ENCODE measurements at places on chromosomes 6 and 20.

DNA sequence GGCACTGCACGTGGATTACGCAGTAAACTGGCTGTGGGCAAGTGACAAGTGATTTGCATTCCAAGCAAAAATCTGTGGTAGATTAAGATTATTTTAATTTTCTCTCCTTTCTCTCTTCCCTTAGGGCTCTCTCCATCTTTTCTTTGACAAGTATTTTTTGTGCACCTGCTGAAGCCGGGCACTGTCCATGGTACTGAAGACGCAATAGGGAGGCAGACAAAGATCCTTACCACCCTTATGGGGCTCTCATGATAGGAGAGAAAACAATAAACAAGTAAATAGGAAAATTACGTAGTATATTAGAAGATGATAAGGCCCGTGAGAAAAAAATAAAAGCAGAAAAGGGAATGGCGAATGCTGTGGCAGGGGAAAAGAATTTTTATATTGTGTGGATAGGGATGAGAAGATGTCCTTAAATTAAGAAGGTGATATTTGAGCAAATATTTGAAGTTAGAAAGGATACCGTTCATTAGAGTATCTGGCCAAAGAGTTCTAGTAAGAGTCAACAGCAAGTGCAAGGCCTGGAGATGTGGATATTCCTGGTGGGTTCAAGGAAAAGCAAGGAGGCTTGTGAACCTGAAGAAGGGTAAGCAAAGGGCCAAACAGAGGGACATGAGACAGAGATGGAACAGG, 146.0 kb downstream of the LAMP5 start:
- DNase-seq = no peak

DNA sequence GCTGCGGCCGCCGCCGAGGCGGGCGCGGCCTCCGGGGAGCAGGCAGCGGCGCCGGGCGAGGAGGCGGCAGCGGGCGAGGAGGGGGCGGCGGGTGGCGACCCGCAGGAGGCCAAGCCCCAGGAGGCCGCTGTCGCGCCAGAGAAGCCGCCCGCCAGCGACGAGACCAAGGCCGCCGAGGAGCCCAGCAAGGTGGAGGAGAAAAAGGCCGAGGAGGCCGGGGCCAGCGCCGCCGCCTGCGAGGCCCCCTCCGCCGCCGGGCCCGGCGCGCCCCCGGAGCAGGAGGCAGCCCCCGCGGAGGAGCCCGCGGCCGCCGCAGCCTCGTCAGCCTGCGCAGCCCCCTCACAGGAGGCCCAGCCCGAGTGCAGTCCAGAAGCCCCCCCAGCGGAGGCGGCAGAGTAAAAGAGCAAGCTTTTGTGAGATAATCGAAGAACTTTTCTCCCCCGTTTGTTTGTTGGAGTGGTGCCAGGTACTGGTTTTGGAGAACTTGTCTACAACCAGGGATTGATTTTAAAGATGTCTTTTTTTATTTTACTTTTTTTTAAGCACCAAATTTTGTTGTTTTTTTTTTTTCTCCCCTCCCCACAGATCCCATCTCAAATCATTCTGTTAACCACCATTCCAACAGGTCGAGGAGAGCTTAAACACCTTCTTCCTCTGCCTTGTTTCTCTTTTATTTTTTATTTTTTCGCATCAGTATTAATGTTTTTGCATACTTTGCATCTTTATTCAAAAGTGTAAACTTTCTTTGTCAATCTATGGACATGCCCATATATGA, 3.2 kb downstream of the MARCKS start:
- peak; percentile 65 for DNase-seq

GRCh38 chr6:1381481-1382330, 7.7 kb upstream of the FOXF2 start:
- DNase-seq = peak; percentile 86

DNA sequence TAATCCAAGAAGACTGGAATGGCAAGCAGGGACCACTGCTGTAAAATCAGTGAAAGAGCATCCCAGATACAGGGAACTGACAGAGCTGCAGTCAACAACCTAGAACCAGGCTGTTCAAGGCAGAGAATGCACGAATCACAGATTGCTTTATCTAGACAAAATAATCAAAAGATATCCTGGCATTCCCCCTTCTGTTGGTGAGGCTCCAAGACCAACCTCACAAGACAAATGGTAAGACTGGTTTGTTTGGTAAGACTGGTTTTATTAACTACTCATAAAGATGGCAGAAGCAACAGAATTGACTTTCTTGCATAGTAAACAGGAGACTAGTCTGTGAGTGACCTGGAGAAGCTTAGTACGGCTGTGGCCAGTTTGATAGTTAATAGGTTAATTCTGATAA, 88.8 kb upstream of the AHI1 start:
- no peak for DNase-seq

DNA sequence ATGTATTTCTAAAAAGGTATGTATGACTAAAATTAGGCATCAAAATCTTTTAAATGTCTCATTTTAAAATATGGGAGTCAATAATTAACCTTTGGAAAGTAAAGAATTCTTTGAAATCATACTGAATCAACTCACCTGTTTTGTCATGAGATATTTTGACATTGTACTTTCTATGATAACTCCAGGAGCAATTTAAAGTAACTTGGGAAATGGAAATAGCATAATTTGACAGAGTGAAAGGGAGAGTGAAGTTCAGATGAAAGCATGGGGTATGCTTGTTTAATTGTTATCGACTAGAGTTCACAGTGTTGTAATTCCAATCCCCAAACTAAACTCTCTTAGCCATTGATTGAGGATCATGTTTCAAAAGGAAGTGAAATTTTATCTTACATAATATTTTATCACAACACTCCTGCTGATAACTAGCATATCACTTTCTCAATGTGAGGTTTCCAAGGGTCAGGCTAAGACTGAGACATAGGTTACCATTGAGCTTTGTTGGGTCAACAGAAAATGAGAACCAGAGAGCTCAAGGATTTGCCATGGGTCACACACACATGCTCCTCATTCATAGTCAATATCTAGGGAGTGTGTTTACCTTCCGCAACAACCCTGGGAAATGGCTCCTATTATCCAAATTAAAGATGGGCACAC, 2.3 kb downstream of the GSTA1 start:
- DNase-seq = no peak

GRCh38 chr6:148345176-148345575, 2.5 kb downstream of the SASH1 start:
- no peak for DNase-seq

DNA sequence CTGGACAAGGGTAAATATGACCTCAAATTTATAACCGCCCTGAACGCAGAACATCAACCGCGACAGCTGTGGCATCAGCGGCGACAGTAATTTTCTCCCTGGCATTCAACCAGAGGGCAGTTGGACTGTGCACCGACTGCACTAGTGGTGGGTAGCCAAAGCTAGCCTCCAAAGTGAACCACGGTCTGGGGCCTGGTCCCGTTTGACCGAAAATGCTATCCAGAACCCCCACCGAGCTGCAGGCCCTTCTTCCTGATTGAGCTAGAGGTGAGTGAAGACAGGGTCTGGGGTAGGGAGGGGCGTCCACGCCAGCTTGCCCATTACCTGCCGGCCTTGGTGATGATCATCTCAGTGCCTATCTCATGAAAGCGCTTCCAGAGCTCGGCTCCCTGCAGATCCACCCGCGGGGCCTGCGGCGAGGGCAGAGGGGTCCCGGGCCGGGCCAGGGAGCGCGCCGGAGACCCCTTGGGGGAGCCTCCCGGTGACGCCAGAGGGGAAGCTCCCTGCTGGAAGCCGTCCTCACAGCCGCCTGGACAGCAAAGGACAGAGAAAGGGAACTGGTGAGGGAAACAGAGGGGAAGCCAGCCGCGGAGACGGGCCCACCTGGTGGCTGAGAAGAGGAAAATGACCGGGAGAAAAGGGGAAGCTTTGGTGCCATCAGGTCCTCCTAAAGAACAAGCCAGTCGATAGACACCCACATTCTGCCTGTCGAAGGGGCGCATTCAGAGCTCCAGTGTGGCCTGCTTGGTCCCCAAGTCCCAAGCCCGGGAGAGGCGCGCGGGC, 2.0 kb downstream of the TBX18 start:
- peak; percentile 48 for DNase-seq

DNA sequence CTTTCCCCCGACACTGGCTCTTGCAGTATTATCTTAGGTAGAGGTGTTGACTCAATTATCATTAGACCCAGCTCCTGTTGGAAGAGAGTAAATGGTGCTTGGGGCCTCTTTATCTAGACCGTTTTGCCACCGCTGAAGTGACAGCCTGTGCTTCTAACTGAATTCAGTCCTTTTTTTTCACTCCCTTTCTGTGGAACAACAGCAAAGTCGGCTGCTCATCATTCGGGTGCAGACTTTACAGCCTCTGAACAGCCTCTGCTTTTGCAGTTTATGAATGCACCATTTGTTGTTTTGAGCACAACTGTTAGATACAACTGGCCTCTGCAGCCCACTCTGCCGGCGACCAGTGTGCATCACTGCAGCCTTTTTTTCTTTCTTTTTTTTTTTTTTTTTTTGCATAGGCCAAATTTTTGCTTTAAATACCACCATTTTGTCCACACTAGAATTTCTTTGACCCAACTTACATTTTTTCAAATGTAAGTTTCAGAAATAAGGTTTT, 35.8 kb downstream of the RREB1 start:
- DNase-seq = no peak

DNA sequence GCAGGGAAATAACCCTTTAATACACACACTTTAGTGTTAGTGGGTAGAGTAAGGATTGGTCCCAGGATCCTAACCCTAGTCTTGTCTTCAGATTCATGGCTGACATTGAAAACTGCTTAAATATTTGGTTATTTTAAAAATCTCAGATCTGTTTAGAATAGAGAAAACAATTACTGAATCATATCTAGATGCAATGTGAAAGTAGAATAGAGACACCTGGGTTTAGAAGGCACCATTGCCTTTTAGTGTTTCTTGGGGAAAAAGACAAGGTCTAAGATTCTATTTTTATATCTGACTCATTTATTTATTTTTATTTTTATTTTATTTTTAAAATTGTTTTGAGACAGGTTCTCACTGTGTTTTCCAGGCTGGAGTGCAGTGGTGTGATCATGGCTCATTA, 6.0 kb downstream of the DDX43 start:
- DNase-seq = no peak

DNA sequence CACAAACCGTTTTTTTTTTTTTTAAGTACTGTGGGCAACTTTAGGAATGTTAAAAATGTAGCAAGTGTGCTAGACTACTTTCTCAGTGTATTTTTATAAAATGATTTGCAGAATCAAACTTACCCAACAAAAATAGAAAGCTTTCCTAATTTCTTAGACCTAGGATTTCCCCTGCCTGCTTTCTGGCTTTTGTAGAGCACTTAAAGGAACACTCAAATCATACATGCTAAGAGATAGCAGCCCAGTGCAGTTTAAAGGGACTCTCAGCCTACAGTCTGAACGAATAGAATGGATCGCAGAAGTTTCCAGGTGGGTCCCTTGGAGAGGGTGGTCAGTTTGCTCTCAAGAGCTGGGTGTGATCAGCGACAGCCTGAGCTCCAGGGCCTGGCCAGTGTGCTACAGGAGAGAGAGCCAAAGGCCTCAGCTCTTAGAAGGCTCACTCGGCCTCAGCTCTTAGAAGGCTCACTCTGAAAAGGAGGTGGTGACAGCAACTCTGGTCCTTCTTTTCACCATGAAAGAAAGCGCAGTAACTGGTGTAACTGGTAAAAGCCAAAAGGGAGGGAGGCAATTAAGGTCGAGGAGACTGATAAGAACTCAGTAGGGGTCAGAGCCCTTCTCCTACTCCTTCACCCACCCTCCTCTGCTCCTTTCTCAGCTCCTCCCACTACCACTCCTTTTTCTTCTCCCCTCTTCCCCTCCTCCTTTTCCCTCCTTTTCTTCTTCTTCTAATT, 142.4 kb downstream of the ZFP64 start:
- no peak for DNase-seq

Measured in SK-N-SH (cell line).